HS-27A (cell line): ENCODE measurements at places on chromosomes 1 and 21.

- no peak for DNase-seq
These were observed 205.5 kb downstream of the GPATCH2 start for GRCh38 chr1:217425422-217425821.

DNA sequence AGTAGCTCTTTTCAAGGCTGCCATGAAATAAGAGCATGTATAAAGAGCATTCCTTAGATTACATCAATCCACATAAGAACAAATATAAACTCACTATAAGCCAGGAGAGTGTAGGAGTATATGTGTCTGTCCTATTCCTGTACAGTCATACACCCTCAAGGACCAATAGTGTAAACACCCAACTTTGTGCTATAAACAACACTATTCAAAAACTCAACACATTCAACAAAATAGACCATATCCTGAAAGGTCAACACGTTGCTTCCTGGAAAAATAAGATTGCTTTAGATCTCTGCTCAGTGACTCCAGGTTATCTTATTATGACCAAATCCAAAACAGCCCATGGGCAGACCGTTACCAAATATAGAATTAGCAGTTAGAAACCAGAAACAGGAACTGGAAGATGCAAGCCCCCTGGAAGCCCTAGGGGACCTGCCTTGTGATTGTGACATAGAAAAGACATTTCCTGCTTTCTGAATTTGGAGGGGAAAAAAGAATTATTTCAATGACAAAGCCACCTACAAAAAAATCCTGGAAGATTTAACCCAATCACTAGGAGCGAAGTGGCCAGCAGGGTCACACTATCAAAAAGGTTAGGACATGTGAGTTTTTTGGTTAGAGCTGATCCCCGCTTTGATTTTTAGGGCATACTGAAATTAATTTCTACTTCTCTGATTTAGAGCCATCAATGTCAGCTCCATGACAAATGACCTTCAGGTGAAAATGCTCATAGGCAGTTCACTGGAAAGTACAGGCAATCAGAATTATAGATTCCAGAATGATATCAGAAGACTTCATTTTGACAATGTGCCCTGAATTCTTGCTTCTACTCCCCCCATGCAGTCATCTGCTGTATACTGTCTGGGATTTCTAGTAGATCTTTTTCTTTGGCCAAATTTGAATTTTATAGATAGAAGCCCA lies 59.9 kb downstream of the LRRC8C start:
- no peak for DNase-seq

DNA sequence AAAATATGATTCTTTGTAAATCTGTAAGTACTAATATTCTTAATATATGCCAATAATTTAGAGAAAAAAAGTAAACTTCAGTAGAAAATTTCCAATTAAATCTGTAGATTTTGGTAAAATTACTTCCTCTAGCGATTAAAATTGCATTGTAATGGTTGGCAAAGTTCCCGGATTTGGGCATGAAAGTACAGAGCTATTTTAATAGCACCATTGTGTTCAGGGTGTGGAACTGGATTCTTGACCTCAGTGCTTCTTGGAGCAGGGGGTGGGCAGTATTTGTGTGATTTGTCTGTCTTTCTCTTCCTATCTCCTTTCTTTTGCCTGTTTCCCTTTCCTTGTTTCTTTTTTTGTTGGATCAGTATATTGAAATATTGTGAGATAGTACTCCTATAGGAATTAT lies 72.1 kb downstream of the DNM3 start:
- DNase-seq: peak; percentile 4

DNA sequence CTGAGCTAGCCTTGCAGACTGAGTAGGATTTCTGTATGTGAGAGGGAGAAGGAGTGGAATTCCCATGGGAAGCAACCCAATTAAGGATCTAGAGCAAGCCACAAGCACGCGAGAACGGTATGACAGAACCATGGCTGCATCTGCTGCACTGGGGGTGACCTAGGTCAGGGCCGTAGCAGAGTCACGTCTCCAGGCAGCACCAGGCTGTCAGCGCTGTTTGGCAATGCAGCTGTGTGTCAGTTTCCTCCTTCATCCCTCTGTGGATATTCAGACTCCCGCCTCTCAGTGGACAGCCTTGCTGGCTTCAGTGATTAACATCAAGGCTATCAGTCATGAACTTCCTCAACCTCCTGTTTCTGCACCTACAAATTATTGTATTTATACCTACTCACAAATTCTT lies 118.1 kb upstream of the PPP2R5A start:
- no peak for DNase-seq

DNA sequence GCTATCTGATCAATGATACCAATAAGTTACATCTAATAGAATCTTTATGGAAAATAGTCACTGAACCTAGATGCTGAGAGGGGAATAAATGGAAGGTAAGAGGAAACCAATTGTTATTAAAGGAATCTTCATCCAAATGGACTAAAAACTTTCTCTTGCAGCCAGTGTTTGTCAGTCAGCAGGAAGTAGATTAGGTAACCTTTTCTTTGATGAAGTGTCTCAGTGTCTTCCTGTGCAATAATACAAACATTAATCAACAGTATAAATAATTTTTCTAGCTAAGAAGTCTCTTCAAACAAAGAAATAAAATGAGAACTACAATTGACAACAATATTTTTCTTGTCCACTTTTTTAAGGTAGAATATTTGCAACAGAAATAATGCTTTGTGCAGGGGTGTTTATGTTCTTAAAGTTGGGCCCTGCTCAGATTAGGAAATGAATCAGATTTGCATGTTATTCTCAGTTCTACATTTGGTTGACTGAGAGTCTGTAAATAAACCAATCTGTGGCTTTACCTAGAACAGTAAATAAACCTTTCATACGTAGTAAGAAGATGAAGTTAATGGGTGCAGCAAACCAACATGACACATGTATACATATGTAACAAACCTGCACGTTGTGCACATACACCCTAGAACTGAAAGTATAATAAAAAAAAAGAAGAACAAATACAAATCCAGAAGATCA lies 391.4 kb downstream of the MRPL39 start:
- DNase-seq: no peak

DNA sequence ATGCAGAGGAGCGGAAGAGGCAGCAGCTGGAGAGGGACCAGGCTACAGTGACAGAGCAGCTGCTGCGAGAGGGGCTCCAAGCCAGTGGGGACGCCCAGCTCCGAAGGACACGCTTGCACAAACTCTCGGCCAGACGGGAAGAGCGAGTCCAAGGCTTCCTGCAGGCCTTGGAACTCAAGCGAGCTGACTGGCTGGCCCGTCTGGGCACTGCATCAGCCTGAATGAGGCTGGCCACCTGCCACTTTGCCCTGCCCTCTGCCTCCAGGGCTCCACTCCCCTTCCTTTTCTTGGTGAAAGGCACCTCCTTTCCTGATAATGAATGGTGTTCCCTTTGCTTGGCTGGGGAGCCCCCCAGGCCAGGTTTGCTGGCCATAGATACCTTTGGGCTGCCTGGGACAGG lies 3.3 kb upstream of the HMGN2 start:
- DNase-seq: no peak

- no peak for DNase-seq
These were observed 210.3 kb downstream of the SETD4 start for GRCh38 chr21:35850029-35850428.

DNA sequence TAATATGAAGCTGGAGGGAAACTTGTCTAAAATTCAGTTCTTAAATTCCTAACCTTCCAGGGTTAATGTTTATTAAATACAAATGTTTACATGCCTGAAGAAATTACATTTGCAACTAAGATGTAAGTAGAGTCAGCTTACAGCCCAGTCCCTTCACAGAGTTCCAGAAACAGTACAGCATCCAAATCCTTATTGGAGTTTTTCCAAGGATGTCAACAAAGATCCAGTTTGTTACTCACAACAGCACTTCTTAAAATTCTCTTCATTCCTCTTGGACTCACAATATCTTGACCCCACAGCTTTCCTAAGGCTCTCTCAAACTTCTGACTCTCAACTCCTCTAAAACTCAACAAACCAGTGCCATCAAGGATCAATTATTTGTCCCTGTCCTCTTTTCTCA lies 50.1 kb upstream of the RWDD3 start:
- no peak for DNase-seq

GRCh38 chr1:193156822-193157142 lies 29.6 kb downstream of the B3GALT2 start:
- DNase-seq: no peak

GRCh38 chr1:209707308-209707707 lies 2.7 kb downstream of the HSD11B1 start:
- DNase-seq: no peak

- DNase-seq: no peak
These were observed 60.8 kb downstream of the LRRN2 start for GRCh38 chr1:204624631-204625216.

- no peak for DNase-seq
These were observed 129.7 kb upstream of the KAZN start for GRCh38 chr1:14468751-14469150.

DNA sequence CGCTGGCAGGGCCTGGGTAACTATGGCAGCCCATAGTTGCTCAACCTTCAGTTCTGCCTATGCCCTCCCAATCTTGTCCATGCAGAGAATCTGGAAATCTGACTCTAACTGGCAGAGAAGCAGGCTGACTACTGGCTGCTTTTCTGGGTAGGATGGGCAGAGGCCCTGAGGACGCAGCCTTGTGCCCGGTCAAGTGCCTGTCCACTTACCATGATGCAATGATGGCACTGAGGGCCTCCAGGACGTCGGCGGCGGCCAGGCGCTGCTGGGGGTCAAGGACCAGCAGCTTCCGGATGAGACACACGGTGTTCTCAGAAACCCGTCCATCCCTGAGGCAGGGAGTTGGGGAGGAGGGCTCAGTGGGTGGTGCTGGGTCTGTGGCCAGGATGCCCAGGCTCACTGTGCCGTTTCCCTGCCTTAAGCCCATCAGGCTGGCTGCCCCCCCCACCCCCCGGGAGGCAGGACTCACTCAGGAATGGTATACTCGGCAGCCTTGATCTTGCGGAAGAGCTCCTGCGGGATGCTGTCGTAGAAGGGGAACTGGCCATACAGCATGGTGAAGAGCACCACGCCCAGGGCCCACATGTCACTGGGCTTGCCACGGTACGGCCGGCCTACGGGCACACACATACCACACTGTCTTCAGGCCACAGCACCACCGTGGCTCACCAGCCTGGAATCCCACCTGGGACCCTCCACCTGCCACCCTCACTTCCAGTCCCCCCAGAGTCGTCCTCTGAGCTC lies 20.4 kb upstream of the EVA1B start:
- no peak for DNase-seq

GRCh38 chr1:247551721-247552120 lies 2.8 kb downstream of the GCSAML start:
- no peak for DNase-seq

- DNase-seq: no peak
These were observed 899.2 kb downstream of the NCAM2 start for GRCh38 chr21:21897275-21897883.

DNA sequence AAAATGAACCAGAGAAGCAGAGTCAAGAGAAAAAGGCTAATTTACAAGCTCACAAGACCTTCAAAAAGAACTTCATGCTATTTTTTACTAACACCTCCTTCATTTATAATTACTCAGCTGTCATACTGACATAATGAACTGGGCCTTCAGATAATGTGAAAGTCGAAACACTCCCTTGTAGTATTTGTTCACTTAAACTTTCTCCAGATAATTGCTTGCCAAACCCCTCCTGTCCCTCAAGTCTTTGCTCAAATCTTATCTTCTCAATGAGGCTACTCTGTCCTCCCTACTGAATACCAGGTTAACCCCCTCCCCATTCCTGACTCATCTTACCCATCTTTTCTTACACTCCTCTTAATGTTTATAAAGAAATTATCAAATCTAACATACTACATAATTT lies 11.1 kb upstream of the MAP3K21 start:
- DNase-seq: no peak

- no peak for DNase-seq
These were observed 43.4 kb upstream of the MPZL1 start for GRCh38 chr1:167678422-167678821.

GRCh38 chr1:113887402-113888175 lies at the start of gene BCL2L15:
TSS of gene BCL2L15 (minus strand) at chr1:113887581. CDS start at chr1:113887375, 206 bp downstream.
- no peak for DNase-seq

DNA sequence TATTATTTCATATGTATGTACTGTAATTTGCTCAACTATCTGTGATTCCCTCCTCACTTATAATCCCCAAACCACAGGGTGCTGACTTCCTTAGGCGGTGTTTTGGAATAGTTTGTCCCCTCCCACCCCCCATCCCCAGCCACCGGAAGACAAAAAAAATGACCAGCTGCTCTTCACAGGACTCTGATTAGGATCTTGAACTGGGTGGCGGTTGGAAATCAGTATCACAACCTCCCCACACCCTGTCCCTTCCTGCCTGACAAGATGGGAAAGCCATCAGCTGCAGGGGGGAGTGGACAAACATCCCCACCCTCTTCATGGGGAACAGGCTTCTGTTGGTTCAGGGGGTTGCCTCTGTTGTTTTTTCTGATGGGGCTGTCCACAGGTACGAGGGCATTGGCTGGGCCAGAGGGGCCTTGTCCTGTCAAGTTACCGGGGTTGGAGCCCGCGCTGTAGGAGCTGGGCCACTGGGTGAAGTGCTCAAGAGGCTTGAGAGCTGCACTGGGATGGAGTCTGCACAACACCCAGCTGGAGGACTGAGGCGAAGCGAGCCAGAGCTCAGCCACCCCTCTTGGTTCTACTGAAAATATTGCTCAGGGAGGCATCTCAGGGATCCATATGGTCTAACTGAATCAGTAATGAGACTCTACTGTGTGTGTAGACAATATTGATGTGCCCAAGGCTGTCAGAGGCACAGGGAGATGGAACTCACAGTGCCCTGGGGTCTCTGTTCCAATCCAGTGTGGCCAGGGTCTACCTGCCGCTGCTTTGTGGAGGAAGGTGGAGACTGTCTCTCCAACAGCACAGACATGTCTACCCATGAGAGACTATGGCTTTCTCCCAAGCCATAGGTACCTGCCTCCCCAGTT lies 28.2 kb downstream of the NAV1 start:
- no peak for DNase-seq
